ENCODE measurements at places on chromosomes 3 and 15. TPM values are rescaled to one million over a fixed set of nuclear protein-coding genes. Genes with fewer than 3 reads are reported as not detected.

The SLC51B gene
- not detected for total RNA-seq

The CHRFAM7A gene
- 9.0 TPM for total RNA-seq

The LHFPL4 gene
- 14.5 TPM for total RNA-seq

The CIAO2A gene
- 47.1 TPM for total RNA-seq

The IFT57 gene
- 75.2 TPM for total RNA-seq

The LRRC31 gene
- 1.4 TPM for total RNA-seq

Data from spinal cord (tissue), 10 donors.